ENCODE measurements at places on chromosomes 7 and 10.
A peak's percentile ranks its signal among the peaks of the same experiment; 100 is the strongest.

GRCh38 chr7:1554333-1555045 is 1.5 kb downstream of the TMEM184A start:
- no peak for DNase-seq

DNA sequence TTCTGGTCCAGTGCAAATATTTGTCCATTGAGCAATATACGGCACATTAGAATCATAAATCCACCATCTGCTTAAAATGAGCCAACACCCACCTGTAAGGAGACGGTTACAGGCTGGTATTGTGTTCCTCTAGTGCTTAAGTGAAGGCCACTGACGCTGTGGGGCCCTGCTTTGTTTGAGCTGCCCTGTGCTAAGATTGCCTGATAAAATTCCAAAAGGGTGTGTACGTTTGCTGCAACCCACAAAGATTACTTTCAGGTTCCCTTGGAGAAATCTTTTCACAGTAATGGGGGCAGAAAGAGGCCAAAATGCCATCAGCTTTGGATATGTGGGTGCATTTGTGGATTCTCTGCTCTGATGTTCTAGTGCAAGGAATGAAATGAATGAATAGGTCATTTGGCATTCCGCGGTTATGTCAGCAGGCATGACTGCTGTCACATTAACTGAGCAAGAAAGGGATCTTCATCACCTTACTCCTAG is 34.4 kb downstream of the AGR3 start:
- no peak for DNase-seq

DNA sequence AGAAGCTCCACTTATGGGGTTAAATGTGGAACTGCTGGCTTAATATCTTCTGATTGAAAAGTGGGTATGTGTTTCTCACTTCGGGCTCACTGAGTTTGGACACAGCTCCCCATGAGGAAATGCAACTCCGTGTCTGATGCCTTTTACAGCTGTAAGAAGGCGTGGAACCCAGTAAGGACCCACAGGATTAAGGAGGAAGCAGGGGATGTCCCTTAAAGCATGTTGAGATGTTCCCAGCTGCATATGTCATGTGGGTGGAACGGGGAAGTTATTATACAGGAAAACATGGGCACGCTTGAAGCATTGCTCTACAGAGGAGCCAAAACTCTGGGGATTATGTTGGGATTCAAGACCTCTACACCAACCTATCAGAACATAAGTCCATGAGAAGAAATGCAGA is 224.4 kb downstream of the NEBL start:
- DNase-seq: no peak

- DNase-seq: no peak
Measured at GRCh38 chr10:93915598-93915997, 21.8 kb downstream of the SLC35G1 start.

DNA sequence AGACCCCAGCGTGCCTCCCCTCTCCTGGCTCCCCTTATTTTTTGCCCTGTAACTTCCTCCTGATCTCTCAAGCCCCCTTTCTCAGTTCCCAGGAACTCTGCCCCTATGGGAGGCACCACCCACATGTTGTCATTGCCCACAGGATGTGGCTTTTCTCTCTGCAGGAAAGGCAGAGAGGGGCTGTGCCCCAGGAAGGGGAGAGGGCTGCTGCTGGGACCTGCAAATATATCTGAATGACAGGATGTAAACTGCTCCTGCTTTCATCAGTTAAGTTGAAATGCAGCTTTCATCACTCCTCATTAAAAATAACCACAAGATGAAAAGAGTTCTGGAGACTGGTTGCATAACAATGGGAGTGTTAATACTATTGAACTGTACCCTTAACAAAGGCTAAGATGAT is 103.3 kb downstream of the CLEC2L start:
- no peak for DNase-seq

GRCh38 chr10:33421789-33422462 is 87.5 kb upstream of the NRP1 start:
- no peak for DNase-seq

- no peak for DNase-seq
Measured at GRCh38 chr10:98424295-98425254, 9.6 kb upstream of the PYROXD2 start.

- no peak for DNase-seq
Measured at GRCh38 chr10:88911116-88911515, 31.1 kb downstream of the STAMBPL1 start.

DNA sequence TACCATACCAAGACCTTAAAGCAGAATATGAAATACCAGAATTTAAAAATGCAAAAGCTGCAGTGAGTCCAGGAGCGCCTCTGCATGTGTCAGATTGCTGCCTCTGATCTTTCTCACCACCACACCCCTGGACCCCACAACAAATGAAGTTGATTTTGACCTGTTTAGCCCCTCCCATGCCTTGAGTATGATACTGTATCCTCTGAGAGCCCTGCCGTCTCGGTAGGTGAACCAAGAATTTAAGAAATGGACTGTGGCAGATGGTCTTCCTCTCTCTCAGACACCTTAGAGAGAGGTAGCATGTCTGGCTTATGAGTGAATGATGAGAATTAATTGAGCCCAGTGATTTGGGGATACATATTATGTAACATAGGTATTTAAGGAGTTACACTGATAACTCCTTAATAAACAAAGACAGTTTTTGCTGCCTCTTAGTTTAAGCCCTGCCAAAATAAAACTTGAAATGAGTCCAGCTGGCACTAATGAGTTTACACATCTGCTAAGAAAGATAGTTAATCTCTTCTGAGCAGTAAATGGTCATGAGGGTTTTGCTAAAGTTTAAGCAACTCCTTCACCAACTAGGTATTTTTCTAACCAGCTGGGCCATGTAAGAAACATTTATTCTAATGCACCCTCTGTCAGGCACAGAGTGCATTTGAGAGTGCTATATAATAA is 4.5 kb upstream of the TFPI2 start:
- DNase-seq: no peak

DNA sequence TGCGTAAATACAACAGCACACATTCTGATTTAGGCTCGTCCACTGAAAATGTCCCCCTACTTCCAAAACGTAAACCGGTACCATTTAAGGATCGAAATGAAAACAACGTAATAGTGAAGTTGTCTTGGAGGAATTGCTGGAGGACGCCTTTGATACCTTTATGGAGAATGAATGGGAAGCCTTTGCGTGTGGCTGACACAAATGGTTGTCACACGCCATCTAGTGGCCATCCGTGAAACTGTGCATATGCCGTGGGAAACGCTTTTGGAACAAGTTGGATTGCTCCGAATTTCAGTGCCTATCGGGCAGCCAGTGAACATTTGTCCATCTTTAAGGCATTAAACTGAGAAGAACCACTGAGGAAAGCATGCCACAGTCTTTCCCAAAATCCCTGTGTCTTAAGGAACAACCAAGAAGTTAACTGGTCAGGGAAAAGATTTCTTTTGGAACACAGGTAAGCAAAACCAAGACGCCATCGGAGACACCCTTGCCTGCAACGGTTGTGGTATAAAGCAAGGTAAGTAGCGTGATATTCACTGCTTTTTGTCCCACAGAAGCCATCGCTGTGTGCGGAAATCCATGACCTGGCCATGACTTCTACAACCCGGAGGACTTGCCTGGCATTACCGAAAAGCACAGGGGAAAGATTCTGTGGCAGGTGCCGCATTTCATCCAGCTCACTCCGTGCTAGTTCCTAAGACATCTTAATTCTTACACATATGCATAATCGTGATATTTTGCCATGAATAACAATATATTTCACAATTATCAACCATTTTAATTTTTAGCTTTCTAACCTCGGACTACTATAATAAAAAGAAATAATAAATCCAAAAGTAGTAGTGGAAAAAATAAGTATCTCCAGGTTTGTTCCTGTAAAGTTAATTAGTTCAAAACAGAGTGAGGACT is 100.6 kb downstream of the FAM204A start:
- peak; percentile 28 for DNase-seq

DNA sequence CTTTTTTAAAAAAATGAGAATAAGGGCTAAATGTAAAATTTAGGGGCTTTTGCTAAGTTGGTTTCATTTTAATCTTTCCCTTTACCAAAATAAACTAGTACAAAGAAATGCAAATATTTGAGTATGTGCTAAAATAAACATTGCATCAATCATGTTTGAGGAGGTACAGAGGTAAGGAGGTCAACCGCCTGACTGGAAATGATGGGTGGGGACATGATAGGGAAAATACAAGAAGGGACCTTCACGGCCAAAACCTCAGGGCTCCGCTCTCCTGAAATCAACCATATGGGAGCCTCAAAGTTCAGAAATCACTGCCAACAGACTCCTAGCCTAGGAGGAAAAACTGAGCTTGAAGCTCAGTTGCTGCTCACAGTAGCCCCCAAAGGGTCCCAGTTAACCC is 207.6 kb downstream of the AHR start:
- no peak for DNase-seq

GRCh38 chr7:148436571-148436970 is 154.0 kb upstream of the C7orf33 start:
- no peak for DNase-seq

All from stimulated activated CD4-positive, alpha-beta T cell treated with anti-CD3 and anti-CD28 coated beads, TNF-alpha, amount 100 ng/mL, for 4 hours (primary cell).